ENCODE measurements at places on chromosomes 2 and 18.

- no peak for DNase-seq
These were observed 348.1 kb downstream of the GALR1 start for GRCh38 chr18:77597726-77598125.

DNA sequence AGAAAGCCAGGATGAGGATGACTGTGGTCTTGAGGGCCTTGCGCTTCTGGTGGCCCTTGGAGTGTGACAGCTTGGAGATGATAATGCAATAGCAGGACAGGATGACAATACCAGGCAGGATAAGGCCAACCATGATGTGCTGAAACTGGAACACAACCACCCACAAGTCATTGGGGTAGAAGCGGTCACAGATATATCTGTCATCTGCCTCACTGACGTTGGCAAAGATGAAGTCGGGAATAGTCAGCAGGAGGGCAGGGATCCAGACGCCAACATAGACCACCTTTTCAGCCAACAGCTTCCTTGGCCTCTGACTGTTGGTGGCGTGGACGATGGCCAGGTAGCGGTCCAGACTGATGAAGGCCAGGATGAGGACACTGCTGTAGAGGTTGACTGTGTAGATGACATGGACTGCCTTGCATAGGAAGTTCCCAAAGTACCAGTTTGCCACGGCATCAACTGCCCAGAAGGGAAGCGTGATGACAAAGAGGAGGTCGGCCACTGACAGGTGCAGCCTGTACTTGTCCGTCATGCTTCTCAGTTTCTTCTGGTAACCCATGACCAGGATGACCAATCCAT lies 2.7 kb downstream of the CXCR4 start:
- DNase-seq = no peak

DNA sequence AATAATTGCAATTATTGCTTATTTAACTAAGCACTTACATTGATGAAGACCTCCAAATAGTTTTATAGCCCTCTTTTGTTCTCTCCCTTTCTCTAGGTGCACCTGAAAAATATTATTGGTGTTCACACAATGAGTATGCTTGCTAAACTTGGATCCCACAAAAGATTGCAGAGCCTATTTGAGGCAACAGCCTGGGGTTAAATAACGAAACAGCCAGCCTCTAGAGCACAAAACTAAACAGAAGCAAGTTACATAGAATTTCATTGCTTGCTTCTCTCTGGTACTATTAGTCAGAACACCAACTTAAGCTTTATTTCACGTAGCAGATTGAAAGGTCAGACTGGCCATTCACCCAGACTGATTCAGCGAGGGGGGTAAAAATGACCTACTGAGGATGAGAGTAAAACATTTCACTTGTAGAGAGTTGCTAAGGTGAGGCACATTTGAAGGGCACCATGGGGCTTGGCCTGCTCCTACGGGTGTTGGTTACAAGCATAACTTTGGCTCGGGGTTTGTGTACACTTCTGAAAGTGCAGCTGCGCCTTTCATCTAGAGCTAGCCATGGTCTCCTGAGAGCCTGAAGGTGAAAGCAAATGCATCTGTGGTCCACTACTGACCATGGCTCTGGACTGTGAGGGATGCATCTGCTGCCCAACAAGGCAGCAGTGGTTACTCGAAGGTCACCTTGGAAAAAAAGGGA lies 225.1 kb upstream of the LRRTM1 start:
- no peak for DNase-seq

DNA sequence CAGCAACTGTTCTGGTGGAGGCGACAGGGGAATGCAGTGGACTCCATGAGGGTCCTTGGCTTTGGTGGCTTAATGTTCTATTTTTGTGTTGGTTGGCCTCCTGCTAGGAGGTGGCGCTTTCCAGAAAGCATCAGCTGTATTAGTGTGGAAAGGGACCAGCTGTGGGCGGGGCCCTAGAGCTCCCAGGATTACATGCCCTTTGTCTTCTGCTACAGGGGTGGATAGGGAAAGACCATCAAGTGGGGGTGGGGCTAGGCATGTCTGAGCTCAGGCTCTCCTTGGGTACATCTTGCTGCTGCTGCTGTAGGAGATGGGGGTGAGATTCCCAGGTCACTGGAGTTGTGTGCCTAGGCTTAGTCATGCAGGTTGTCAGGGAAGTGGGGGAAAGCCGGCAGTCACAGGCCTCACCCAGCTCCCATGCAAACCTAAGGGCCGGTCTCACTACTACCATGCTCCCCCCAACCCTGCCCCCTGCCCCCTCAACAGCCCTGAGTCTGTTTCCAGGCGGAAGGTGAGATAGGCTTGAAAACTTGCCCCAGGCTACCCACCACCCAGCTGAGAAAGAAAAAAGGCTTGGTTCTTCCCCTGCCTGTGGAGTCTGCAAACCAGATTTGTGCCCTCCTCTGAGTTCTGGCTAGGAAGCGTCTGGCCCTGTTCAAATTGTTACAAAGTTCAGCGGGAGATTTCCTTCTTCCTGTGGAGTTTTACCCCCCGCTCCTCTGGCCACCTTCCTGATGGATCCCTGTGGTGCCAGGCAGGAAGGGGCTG lies 141.3 kb upstream of the LYPD1 start:
- no peak for DNase-seq

- DNase-seq = no peak
These were observed 198.1 kb upstream of the RBBP8 start for GRCh38 chr18:22734791-22735627.

GRCh38 chr2:105796791-105797190 lies 52.1 kb downstream of the NCK2 start:
- no peak for DNase-seq

GRCh38 chr18:59657012-59657411 lies 40.2 kb downstream of the CCBE1 start:
- DNase-seq = no peak

GRCh38 chr18:50662775-50663383 lies 103.0 kb downstream of the MAPK4 start:
- no peak for DNase-seq

DNA sequence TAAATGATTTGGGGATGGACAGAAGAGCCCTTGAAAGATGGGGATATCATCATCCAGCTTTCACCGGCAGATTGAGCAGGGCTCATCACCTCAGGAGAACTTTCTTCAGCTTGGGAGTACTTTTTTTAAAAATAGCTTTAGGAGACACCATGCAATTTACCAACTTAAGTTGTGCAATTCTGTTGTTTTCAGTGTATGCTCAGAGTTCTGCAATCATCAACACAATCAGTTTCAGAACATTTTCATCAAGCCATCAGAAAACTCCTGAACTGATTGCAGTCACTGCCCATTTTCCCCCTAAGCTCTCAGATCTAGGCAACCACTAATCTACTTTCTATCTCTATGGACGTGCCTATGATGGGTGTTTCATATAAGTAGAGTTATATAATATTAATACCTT lies 117.7 kb downstream of the CRIM1 start:
- DNase-seq = no peak

DNA sequence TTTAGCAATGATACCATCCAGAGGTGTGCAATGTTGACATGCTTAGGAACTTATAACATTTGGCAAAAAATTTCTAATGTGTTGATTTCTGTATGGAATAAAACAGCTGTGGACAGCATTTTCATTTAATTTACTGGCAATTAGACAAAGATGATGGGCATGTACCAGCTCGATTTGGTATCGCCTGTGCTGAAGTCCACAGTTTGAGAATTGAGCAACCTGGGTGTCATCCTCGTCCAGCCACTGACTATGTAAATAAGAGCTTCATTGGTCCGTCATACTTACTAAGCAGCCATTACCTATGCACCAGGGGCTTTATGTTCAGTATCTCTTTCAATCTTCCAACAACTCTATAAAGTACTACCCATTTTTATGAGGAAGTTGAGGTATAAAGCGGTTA lies 24.6 kb upstream of the ACAA2 start:
- DNase-seq = no peak

- peak; percentile 19 for DNase-seq
These were observed 117.6 kb downstream of the NEDD4L start for GRCh38 chr18:58161659-58162058.

GRCh38 chr2:195364015-195364965 lies 292.7 kb upstream of the SLC39A10 start:
- no peak for DNase-seq

- DNase-seq = no peak
These were observed 15.9 kb downstream of the DYM start for GRCh38 chr18:49444581-49444980.

DNA sequence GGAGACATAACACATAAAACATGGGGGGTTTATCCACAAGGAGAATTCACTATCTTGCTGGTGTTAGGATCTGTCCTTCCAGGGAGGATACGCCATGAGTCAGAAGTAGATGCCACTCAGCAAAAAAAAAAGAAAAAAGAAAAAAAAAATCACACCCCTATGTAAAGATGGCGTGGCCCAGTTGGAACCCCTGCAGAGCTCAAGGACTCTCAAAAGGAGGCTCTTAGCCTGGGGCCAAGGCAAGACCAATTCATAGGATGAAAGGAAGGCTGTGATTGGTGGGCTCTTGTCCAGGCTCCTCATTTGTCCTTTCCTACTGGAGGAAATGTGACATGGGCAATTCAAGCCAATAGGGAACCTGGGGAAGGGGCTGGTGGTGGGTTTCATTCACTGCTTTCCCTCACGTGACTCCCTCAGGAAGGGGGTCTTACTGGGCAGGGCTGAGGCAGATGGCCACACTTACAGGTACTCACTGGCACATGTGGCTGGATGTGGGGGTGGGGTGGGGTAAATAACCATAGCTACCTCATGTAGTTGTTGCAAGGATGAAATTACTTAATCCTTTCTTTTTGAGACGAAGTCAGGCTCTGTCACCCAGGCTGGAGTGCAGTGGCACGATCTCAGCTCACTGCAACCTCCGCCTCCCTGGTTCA lies 38.7 kb upstream of the HAAO start:
- DNase-seq = no peak

GRCh38 chr2:95165030-95165370 lies 609 bp upstream of the ZNF2 start:
- DNase-seq = no peak

DNA sequence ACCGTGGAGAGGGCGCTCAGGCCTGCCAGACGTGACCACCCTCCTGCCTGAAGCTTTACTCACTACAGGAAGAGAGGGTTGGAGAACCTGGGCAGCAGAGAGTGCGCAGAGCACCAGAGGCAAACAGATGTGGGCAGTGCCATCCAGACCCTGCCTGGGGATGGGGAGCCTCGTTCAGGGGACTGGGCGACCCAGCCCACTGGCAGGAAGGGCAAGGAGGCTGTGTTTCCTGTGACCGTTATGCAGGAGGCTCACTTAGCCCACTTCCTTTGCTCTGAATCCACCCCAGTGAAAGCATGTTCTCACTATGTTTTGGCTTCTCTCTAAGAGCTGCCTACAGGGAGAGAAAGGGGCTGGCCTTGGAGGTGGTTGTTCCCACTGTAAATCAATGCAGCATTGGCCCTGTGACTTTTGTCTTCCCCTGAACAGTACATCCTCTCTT lies 23.0 kb upstream of the ACKR3 start:
- DNase-seq = no peak

- no peak for DNase-seq
These were observed 589.4 kb upstream of the SOX11 start for GRCh38 chr2:5102823-5103222.
